ENCODE measurements at places on chromosomes 1 and 21. TPM values are rescaled to one million over a fixed set of nuclear protein-coding genes. Genes with fewer than 3 reads are reported as not detected.

DNA sequence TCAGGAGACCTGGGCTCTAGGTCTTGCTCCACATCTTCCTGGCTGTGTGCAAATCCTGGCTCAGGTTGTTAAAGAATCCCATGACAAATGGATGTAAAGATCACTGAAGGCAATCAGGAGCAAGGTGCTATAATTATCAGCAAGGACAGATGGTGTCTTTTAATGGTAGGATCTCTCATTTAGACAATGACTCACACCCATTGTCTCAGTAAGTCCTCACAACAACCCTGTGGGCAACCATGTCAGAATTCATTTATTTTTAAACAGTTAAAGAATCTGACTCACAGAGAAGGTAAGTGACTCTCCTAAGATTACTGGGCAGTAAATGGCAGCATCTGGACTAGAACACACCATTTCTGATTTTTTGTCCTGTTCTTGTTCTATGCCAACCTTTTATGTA lies 32.8 kb downstream of the RNASEL start:
- H3K4me1 ChIP-seq, result no peaks in the 10 kb centered on the region
- no peak overlapping the region for H3K27ac ChIP-seq
- no peak overlapping the region for H3K4me3 ChIP-seq
- DNase-seq, result no peak
- no peaks in the 10 kb centered on the region for H3K27me3 ChIP-seq

DNA sequence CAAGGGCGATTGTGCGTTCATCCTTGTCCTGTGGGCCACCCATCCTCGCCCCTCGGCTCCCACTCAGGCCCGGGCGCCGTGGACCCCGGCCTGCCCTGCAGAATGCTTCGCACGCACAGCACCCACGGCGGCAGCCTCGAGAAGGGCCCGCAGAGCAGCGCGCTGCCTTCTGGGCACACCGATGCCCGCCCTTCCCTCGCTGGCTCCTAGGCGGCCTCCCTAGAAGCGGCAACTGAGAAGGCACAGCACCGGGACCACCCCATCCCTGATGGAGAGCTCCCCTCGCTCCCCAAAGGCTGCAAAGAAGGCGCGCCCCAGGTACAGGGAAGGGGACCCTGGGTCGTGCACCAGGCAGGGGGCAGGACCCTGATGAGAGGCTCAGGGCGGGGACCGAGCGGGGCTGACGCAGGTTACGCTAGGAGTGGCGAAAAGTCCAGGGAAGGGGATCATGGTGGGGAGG lies 971 bp downstream of the CAPZB start:
- no peak for DNase-seq
- H3K4me1 ChIP-seq, result peaks cover 35% of the 10 kb centered on the region
- no peaks in the 10 kb centered on the region for H3K27me3 ChIP-seq
- H3K36me3 ChIP-seq, result peaks cover 2% of the 10 kb centered on the region
- H3K27ac ChIP-seq, result peak overlapping the region; percentile 81

DNA sequence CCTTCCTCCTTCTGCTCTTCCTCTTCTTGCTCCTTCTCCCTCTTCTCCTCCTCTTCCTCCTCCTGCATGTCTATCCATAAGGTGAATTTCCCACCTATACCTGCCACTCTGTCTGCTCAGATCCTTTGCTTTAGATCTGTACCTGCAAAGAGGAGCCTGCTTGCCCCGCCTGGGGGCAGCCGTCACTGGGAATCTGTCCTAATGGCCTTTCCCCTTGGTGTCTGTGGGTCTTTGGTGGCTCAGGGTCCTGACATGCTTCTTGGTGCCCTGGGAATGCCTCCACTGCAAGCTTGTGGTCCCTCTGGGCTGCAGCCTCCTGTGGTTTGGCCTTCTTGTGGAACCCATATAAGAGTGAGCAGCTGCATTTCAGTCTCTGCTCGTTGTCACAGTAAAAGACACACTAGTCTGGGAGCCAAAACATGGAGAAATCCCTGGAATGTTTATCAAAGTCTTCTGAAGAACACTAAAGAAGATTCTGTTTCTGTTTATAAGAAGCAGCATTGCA lies 79.5 kb upstream of the CSF3R start:
- H3K4me1 ChIP-seq, result no peaks in the 10 kb centered on the region
- H3K4me3 ChIP-seq, result no peak overlapping the region
- no peaks in the 10 kb centered on the region for H3K36me3 ChIP-seq
- no peak overlapping the region for H3K27ac ChIP-seq
- no peak for DNase-seq

DNA sequence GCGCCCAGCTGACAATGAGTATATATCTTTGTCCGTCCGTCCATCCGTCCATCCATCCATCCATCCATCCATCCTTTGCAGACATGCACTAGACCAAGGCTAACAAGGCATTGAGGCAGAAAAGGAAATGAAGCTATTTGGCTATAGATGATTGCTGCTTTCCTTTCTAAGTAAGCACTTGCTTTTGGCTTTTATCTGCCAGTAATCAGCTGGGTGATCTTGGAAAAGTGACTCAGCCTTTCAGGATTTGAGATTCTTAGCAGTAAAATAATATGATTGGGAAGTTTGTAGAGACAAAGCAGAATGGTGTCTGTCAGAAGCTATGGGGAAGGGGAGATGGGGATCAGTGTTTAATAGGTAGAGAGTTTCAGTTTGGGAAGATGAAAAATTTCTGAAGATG lies 22.7 kb downstream of the ZFYVE9 start:
- H3K4me1 ChIP-seq, result peaks cover under 1% of the 10 kb centered on the region
- H3K27ac ChIP-seq, result no peak overlapping the region
- DNase-seq, result peak; percentile 40
- H3K36me3 ChIP-seq, result no peaks in the 10 kb centered on the region

DNA sequence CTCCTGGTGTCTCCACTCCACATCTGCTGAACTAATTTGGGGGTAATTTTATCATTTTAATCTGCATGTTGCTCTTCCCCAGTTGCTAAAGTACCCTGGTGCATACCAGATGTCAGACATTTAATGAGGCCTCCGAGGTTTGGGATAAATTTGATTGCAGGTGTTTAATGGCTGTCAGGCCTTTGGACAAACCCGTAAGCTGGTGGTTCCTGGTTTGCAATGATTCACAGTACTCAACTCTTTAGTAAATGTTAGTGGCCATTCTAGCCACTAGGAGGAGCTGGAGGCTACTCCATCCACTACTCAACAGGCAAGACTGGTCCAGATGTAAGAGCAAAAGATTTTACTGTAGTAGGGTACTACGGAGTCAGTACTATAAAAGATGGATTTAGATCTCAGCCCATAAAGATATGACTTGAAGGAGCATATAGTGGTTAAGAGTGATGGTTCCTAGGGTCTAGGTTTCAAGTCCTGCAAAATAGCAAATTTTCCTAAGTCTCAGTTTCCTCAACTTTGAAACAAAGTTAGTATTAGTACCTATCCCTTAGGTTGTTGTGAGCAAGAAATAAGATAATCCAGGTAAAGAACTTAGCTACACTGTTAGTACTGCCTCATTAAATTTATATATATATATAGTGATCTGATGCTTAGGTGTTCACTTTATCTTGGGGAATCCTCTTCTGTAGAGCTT lies 132.8 kb downstream of the SNX7 start:
- H3K4me1 ChIP-seq, result no peaks in the 10 kb centered on the region
- no peaks in the 10 kb centered on the region for H3K27me3 ChIP-seq
- no peak overlapping the region for H3K4me3 ChIP-seq
- no peak overlapping the region for H3K27ac ChIP-seq

DNA sequence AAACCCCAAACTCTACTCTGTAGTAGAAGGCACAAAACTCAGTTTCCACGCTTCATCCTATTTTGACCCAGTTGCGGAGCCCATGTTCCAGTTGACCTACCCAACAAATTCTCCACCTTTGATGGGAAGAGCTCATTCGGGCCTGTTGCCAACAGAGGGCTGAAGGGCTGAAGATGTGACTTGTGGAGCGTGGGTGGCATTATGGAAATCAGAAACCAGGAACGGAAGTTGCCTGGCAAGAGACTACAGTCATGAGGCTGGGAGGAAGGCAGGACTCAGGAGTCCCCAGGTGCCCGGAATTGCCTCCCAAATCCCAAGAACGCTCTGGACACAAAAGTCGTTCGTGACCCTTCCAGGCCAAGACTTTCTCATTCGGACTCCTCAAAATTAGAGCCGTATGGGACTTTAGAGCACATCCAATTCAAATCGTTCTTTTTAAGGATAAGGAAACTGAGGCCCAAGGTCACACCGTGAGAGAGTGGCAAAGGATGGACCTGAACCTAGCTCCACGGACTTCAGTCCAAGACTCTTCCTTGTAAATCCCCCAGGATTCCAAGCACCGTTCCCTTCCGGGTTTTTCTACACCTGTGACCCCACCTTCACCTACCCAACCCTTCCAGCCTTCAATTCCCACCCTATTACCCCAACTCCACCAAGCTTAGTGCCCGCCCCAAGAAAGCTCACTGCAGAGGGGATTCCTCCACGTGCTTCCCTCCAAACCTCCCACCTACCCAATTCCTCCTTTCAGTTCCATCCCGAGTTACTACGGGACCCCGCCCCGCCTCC lies 739 bp downstream of the SMG5 start:
- peak; percentile 26 for DNase-seq
- peaks cover 16% of the 10 kb centered on the region for H3K36me3 ChIP-seq
- H3K27me3 ChIP-seq, result no peaks in the 10 kb centered on the region
- H3K4me1 ChIP-seq, result peaks cover 17% of the 10 kb centered on the region

DNA sequence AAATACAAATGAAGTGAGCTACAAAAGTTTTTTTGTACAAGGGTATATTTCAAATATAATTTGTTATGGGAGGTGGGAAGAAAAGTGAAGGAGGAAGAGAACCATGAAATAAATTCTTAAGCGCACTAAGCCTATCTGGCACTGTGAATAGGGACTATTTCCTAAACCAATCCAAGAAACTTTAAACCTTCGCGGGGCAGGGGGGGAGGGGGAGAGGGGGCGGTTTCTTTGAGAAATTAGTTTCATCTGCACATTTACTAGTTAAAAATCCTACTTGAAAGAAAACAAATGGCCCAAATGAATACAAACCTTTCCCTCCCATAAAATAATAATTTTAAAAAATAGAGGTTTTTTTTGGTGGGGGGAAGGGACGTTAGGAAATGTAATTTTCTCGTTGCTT lies 364 bp downstream of the GOLPH3L start:
- peak overlapping the region; percentile 55 for H3K27ac ChIP-seq
- peak overlapping the region; percentile 97 for H3K4me3 ChIP-seq
- H3K4me1 ChIP-seq, result peaks cover 7% of the 10 kb centered on the region
- peaks cover under 1% of the 10 kb centered on the region for H3K27me3 ChIP-seq

DNA sequence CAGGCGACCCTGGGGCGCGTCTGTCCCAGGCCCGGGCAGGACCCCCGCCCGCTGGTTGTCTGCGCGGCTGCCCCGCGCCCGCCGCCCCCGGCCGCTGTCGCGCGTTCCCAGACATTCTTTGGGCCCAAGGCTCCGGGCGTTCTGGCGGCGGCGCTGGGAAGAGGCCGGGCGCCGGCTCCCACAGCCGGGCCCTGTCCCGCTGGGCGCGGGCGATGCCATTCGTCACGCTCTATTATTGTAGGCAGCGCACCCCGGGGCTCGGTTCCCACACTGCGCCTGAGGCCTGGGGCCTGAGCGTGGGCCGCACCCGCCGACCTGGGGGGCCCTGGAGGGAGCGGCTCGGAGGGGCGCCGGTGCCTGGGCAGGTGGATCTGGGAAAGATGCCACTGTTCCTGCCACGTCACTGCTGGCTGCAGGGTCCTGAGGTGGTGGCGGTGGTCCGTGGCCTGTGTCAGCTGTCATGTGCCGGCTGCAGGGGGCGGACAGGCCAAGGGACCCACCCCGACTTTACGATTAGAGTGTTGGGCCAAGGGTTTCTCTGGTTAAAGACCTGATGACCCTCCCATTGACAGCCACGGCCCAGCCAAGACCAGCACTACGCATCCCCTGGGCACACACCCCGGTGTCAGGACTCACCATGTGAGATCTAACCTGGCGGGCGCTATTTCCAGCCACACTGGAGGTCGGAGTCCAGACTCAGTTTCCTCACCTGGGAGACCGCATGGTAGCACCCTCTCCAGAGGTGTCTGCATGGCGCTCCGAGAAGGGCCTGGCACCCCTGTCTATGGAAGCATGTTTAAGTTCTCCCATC lies 55.1 kb upstream of the ADARB1 start:
- no peak overlapping the region for H3K4me3 ChIP-seq
- H3K4me1 ChIP-seq, result peaks cover 20% of the 10 kb centered on the region
- no peak overlapping the region for H3K27ac ChIP-seq
- peak; percentile 18 for DNase-seq
- no peaks in the 10 kb centered on the region for H3K36me3 ChIP-seq
- no peaks in the 10 kb centered on the region for H3K27me3 ChIP-seq

- H3K27ac ChIP-seq, result peak overlapping the region; percentile 48
- H3K27me3 ChIP-seq, result no peaks in the 10 kb centered on the region
- no peak overlapping the region for H3K4me3 ChIP-seq
- H3K4me1 ChIP-seq, result peaks cover 23% of the 10 kb centered on the region
- peak; percentile 82 for DNase-seq
- H3K36me3 ChIP-seq, result no peaks in the 10 kb centered on the region
These were observed 107.0 kb downstream of the RHOU start for GRCh38 chr1:228842094-228842775.

- peaks cover 18% of the 10 kb centered on the region for H3K36me3 ChIP-seq
- no peaks in the 10 kb centered on the region for H3K27me3 ChIP-seq
- H3K27ac ChIP-seq, result peak overlapping the region; percentile 95
- DNase-seq, result peak; percentile 22
- H3K4me1 ChIP-seq, result peaks cover 24% of the 10 kb centered on the region
These were observed 798 bp downstream of the ZBED6 start for GRCh38 chr1:203796236-203796605.

DNA sequence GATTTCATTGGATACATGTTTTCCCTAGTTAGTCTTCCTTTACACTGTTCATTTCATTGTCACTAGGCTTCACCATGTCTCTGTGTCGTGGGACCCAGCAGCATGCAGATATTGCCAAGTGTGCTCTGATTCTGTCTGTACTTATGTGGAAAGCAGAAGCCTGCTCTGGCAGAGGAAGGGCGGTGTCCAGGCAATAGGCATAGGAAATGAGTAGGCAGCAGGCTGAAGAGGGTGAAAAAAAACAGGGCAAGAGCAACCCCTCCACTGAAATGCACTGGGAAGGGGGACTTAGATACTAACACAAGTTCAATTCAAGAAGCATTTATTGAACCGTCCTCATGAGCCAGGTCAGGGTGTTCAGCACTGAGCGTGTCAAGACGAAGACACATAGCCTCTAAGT lies 85.2 kb upstream of the VAV3 start:
- DNase-seq, result no peak
- H3K4me3 ChIP-seq, result no peak overlapping the region
- H3K4me1 ChIP-seq, result peaks cover 4% of the 10 kb centered on the region
- no peaks in the 10 kb centered on the region for H3K36me3 ChIP-seq
- peaks cover 9% of the 10 kb centered on the region for H3K27me3 ChIP-seq

Gene ACTN2
- 0.99 TPM for total RNA-seq

Gene FRRS1
- 4.5 TPM for total RNA-seq

Gene AIRE
- total RNA-seq, result not detected

All from astrocyte (in vitro differentiated cells and primary cell).